Activated effector memory CD4-positive, alpha-beta T cell treated with Interleukin-2 at 50 U/mL for 16 hours (primary cell): ENCODE measurements at places on chromosomes 4 and X.

- DNase-seq: no peak
These were observed 182.2 kb downstream of the AR start for GRCh38 chrX:67726018-67726417.

DNA sequence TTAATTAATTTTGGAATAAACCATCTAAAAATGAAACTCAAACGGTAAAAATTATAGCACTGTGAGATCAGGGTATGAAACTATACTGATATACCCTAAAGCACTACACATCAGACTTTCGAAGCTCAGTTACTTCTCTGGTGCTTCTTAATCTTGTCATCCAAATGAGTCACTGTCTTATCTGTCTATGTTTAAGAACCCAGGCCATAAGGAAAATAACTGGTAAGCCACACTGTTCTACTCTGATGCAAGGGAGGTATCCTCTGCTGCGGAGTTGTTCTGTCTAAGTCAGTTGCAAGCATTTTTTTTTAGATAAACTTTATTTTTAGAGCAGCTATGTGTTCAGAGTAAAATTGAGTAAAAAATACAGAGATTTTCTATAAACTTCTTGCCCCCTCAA is 830.8 kb upstream of the POU3F4 start:
- no peak for DNase-seq

GRCh38 chrX:104112326-104112951 is at the start of gene ZCCHC18:
Gene ZCCHC18, plus strand, starts transcription at chrX:104112523. Its CDS starts 1,589 bp downstream, at chrX:104114112.
- DNase-seq: peak; percentile 17

GRCh38 chr4:3042226-3042625 is 32.1 kb downstream of the HTT-AS start:
- no peak for DNase-seq

- peak; percentile 94 for DNase-seq
These were observed at the start of gene RNF4 for GRCh38 chr4:2468456-2469191. Gene RNF4, plus strand, starts transcription at chr4:2469106. Its CDS starts 21,388 bp downstream, at chr4:2490494.

GRCh38 chr4:141772838-141773237 is 136.5 kb downstream of the IL15 start:
- no peak for DNase-seq

GRCh38 chrX:73799888-73800287 is 236.9 kb downstream of the CHIC1 start:
- no peak for DNase-seq

DNA sequence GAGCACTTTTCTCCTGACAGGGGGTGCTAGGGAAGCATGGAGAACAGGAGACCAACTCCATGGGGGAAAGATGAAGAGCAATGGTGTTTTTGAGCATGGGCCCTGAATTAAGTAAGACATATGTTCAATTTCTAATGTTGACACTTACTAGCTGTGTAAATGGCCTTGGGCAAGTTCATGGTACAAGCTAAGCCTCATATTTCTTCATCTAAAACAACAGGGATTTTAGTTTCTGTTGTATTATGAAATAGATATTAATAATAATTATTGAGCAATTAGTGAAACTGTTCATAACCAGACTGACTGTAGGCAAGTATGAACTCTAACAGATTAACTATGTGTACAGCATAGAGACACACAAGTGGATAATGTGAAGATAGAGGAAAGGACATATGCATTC is 515.0 kb upstream of the FAT1 start:
- no peak for DNase-seq

GRCh38 chr4:163164591-163164990 is 2.1 kb downstream of the NAF1 start:
- no peak for DNase-seq

DNA sequence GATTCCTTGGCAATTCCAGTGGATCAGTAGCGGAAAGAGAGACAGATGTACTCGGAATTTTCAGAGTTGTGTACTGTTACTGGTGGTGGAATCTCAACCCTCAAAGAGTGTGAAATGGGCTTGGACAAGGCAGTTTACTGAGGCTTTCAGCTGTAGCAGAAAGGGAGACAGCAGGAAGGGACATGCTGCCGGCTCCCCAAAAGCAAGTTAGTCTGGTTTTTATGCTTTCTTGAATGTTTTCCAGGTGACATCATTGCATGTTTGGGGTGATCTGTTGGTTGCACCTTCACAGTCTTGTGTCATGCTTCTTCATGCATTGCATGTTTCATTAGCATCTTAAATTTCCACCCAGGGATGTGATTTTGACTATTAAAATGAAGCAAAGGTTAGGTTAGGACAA is 1282.2 kb downstream of the ADGRL3 start:
- DNase-seq: no peak
